ENCODE measurements at places on chromosomes 2 and 18.
A peak's percentile ranks its signal among the peaks of the same experiment; 100 is the strongest.

GRCh38 chr2:207801259-207801658 lies 31.6 kb upstream of the FZD5 start:
- no peak for DNase-seq

GRCh38 chr18:7117390-7118355 lies at the start of gene LAMA1:
TSS of gene LAMA1 (minus strand) at chr18:7117797. CDS start at chr18:7117720, 77 bp downstream.
- DNase-seq: no peak

DNA sequence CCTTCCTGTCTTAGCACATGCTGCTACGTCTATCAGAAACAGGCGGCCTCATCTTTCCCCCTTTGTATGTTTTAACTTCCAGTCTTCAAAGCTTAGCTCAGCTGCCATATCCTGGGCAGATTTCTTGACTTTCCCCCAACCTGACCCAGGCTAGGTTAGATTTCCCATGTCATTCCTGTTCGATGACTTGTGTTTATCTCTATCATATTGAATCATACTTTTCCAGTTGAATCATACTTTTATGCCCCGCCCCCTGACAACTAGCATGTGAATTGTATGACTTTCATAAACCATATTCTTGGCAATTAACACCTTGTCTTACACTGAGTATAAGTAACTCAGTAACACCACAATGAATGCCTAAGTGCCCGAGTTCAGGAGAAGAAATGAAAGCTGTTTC lies 128.3 kb downstream of the CYRIA start:
- DNase-seq: no peak

GRCh38 chr18:62318228-62319180 lies 6.6 kb upstream of the TNFRSF11A start:
- no peak for DNase-seq

DNA sequence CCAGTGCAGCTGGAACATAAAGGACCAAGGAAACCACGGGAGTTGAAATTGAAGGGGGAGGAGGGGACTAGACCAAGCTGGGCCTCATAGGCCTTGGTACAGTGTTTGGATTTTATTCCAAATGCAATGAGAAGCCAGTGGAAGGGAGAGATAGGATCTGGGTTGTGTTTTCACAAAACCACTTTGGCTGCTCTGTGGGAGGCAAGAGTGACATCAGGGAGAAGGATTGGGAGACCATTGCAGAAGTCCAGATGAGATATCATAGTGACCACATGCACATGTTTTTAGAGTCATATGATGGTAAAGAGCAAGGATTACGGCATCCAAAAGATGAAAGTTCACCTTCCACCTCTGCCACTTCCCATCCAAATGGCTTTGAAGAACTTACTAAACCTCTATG lies 210.2 kb downstream of the PAX3 start:
- no peak for DNase-seq

- no peak for DNase-seq
Measured at GRCh38 chr2:23718931-23719700, 207.8 kb downstream of the ATAD2B start.

DNA sequence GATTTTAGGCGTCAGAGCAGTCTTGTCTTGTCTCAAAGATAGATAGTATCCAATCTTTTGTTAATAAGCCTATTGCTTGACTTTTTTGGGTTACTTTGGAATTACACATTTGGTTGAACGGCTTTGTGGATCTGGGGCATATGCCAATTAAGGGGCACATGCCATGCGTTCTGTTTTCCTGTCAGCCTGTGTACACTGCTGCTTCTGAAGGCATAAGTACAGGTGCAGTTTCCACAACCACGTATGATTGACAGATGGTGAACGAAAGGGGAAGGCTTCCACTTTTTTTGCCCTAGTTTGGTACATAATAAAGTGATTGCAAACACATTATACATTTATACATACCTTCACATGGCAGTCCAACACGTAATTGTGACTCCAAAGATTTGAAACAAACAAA lies 102.3 kb downstream of the RAPH1 start:
- no peak for DNase-seq

- DNase-seq: no peak
Measured at GRCh38 chr2:19859565-19859964, 42.2 kb downstream of the TTC32 start.

GRCh38 chr2:216770050-216770449 lies 74.7 kb upstream of the IGFBP5 start:
- DNase-seq: no peak

GRCh38 chr2:28411166-28411755 lies 18.6 kb downstream of the FOSL2 start:
- no peak for DNase-seq

DNA sequence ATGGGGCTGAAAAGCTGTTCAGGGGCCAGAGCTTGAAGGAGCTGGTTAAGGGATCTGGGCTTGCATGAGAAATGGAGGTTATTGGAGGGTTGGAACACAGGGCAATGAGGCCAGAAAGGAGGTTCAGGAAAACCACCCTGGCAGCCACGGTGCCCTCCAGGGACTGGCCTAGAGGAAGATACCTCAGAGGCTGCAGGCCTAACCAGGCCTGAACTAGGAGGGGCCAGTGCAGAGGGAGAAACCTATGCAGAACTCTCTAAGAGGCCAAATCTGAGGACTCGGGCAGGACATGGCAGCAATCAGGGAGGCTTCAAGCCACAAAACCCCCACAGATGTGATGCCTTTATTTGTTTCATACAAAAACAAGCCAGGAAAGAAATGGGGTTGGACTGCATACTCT lies 66.8 kb downstream of the BIN1 start:
- no peak for DNase-seq

- no peak for DNase-seq
Measured at GRCh38 chr2:66696374-66696773, 261.4 kb downstream of the MEIS1 start.

DNA sequence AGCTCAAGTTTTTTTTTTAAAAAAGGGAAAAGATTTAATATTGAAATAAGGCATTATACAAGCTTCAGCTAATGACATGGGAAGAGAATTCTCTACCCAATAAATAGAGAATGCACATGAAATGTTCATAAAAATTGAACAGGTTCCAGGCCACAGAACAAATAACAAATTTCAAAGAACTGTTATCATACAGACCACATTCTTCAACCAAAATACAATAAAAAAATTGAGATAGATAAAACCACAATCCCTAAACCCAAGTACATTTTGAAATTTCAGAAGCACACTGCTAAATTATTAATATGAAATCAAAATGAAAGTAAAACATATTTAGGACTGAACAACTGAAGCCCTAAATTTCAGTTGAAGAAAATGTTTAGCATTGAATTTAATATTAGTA lies 89.6 kb downstream of the BCL2 start:
- DNase-seq: no peak

DNA sequence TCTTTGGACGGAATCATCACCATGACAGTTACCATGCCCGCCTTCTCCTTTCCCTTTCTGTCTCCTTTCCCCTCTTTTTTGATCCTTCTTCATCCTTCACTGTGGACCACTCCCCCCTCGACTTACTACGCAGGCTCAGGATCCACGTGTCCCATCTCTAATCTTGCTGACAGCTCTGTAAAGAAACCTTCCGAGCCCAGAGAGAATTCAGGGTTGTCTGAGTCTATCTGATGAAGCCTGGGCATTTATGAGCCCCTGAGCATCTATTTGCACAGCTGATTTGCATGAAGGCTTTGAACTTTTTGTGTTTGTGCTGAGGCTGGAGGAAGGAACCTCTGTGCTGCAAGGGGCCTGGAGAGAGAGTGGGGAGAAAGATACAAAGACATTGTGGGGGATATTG lies 50.7 kb downstream of the CIB4 start:
- no peak for DNase-seq

GRCh38 chr2:120298173-120298835 lies 45.7 kb downstream of the RALB start:
- no peak for DNase-seq

GRCh38 chr2:82780050-82780449 lies 1679.0 kb downstream of the SUCLG1 start:
- no peak for DNase-seq

DNA sequence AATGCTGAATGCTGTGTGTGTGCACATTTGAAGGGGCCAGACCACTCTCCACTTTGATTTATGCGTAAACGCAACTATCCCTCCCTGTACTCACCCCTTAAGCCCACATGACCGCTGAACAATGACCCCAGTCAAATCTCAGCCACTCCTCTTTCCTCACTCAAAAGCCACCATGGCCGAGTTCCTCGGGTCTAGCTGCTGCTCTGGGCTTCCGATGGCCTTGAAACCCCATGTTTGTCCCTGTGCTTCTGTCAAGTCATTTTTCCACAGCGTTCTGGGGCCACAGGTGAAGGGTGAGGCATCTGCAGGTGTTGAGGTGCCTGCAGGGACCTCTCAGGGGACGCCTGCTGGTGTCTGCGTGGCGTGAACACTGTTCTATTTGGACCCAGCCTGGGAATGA lies 74.3 kb upstream of the TMEM18 start:
- no peak for DNase-seq

- DNase-seq: no peak
Measured at GRCh38 chr2:143150287-143150686, 21.1 kb downstream of the ARHGAP15 start.

- DNase-seq: no peak
Measured at GRCh38 chr2:154193246-154193645, 321.5 kb downstream of the GALNT13 start.

- no peak for DNase-seq
Measured at GRCh38 chr2:159792599-159792998, 5.4 kb downstream of the CD302 start.

DNA sequence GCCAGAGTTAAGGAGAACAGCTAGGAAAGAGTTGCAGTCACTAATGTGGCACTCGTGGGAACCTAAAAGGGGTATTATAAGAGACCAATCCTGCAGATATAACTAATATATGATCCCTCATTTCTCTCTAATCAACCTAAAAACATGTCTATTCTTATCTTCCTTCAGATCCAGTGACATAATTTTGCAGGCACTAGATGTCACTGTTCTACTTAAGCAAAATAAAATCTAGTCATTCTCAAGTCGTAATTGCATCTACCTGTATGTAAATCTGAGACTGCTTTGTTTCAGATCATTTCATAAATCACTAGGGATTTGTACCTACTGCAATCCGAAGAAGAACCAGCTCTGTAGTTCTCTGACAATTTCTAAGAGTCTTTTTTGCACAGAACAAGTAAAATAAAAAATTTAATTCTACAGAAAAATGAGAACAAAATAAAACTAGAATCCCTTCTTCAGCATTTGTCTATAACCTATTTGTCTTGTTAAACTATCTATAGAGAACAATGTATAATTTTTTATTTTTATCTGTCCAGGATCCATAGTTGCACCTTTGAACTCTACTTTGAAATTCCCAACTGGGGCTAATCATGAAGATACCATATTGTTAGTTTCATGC lies 56.5 kb upstream of the ERBB4 start:
- DNase-seq: no peak

GRCh38 chr18:3321133-3321812 lies 59.3 kb downstream of the MYL12B start:
- no peak for DNase-seq

DNA sequence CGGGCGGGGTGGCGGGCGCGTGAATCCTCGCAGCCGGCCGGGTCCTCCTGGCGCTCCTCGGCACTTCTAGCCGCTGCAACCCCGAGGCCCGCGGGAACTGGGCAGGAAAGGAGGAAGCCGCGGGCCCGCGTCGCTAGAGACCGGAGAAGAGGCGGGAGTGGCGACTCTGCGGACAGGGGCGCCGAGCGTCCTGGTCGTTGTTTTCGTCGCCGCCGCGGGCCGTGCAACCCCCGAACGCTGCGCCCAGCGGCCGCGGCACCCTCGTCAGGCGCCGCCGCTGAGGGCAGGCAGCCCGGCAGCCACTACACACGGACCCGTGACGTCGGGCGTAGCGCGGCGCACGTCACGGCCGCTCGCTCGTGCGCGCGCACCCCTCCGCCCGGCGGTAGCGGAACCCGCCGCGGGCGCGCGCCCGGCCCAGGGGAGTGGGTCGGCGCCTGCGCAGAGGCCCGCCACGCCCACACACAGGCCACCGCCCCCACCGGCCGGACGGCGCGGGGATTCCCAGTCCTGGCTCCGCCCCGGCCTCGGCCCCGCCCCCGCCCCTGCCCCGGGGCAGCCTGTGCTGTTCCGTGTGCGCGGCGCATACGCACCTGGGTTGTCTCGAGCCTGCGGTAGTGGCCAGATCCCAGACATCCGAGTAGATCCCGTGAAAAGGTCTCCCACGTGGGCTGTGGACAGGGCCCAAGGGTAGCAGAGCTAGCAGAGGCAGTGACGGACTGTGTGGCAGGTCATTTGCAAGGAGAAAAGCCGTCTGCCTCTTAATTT lies at the start of gene MAP3K2:
Gene MAP3K2 (minus strand): TSS at position 321 of the 768 bp plus-strand sequence. CDS start 44,846 bp downstream, outside the sequence.
- DNase-seq: peak; percentile 96

DNA sequence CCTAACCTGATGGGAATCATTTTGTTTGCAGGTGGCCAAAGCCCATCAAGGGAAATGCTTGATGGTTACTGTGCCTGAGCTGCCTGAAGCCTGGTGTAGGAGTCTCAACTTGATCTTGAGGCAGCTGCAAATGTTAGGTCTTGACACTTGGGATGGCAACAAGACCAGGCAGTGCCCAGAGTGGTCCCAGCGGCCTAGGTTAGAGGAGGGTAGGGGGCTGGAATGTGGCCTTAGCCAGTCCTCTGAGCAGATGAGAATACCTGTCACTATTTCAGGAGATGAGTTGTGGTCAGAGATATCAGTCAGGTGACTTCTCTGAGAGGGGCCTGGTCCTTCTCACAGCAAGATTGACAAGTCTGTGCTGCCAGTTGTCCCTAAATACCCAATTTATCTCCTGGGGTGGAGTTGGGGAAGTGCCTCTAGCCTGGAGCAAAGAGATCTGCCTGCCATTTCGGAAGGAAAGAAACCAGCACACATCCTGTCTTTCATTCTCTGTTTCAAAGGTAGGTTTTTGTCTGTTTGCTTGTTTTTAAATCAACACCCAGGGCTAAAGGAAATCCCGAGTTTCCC lies 13.4 kb downstream of the SPTBN1 start:
- DNase-seq: no peak

DNA sequence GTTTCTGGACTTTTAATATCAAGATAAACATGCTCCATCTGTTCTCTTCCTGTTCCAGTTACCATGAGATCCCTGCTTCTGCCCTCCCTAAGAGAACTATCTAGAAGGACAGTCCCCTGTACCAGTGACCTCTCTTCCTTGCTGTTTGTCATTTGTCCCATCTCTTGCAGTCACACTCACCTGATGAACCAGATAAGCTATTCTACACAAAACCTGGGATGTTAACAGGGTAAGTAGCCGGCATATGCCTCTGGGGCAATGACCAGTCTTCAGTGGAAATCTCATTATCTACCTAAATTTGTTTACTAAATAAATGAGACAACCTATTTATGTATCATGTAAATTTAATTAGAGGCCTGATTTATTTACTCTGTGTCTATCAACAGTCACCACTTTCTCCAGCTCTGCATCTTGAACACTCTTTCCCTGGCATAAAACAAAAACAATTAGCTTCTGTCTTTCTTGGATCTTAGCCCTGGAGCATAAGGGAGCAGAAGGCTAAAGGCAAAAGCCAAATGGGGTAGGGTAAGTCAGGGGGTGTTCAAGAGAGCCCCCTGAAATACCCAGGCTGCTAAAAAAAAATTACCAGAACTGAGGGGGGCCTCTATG lies 337.7 kb downstream of the ALK start:
- no peak for DNase-seq

GRCh38 chr2:156182132-156182531 lies 150.4 kb downstream of the NR4A2 start:
- no peak for DNase-seq

- DNase-seq: no peak
Measured at GRCh38 chr2:241135737-241136136, 13.5 kb downstream of the PASK start.
